Stimulated activated CD4-positive, alpha-beta T cell treated with anti-CD3 and anti-CD28 coated beads, Interleukin-1b, Interleukin-23, amount 100 ng/mL, for 4 hours (primary cell): ENCODE measurements at places on chromosomes 2 and 18.

DNA sequence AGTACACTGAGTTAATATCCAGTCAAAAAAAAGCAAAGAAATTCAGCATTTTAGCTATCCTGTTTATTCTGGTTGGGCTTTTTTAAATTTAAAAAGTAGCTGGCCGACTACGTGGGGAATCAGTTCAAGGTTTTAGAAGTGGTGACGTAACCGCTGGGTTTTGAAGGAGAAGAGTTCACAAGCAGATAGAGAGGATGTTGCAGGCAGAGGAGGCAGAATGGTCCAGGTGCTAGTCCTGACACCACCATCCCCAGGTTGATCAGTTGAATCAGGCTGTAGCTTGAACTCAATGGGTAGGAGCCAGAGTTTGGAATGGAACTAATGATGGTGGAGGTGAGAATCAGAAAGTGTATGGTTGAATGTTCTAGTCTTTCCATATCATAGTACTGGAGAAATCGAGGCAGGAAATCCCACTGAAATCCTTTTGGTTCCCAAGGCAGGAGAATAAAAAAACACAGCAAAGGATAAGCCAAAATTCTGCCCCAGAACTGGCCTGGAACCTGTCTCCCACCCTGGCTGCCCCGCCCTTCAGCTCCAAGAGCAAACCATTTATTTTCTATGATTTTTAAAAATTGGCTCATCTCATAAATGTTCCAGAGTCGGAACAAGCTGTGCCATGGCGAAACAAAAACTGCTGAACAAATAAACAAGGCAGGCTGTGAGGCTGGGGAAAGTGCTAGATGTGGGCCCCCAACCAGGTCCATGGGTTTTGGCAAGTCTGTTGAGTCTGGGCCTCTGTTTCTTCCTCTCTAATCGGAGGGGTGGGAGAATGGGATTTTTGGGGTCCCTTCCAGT, 44.0 kb downstream of the SLC4A1AP start:
- no peak for DNase-seq

GRCh38 chr2:175606010-175606841, 395.8 kb downstream of the LNPK start:
- DNase-seq, result no peak

DNA sequence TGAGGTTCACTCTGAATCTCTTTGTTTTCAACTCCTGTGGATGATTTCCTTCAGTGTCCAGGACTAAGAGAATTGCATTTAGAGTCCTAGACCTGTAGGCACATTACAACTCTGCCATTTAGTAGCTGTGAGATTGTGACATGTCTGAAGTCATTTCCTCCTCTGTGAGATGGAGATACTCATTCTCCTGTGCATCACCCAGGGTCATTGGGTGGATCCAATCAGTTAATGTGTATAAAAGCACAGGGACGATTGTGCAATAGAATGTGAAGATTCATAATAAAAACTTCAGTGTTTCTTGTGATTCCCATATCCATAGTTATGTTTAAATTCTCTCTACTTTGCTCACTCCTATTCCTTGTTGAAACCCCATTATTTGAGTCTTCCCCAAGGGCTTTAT, 113.6 kb downstream of the DIS3L2 start:
- no peak for DNase-seq

DNA sequence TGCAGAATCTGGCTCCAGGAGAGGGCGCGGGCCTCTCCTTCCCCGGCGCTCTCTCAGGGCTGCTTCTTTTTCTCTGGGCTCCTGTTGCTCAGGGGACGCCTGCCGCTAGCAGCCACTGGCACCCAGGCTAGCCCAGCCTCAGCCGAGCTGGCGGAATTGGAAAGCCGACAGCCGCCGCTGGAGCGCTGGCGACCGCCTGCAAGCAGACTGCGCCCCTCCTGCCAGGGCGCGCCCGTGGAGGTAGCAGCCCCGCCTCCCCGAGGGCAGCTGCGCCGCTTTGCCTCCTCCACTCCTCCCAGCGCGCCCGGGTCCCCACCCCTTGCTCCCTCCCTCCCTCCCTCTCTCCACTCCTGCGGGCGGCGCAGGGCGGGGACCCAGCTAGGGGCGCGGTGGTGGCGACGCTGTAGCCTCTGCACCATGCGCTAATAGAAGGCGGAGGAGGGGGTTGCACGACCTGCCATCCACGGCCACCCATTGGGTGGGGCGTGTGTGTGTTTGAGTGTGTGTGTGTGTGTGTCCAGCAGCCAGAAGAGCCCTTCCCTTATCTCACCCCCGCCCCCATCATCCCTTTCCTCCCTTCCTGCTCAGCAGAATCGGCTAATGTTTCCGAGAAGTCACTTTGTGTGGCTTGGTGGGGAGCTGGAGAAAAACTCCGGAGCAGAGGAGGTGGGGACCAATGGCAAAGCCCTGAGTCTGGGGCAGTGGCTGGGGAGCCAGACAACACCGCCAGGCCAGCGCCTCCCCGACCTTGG, at the start of gene SCN9A:
SCN9A (minus strand) TSS at position 209 of the 752 bp plus-strand sequence. CDS start 64,188 bp downstream, outside the sequence.
- peak; percentile 6 for DNase-seq

DNA sequence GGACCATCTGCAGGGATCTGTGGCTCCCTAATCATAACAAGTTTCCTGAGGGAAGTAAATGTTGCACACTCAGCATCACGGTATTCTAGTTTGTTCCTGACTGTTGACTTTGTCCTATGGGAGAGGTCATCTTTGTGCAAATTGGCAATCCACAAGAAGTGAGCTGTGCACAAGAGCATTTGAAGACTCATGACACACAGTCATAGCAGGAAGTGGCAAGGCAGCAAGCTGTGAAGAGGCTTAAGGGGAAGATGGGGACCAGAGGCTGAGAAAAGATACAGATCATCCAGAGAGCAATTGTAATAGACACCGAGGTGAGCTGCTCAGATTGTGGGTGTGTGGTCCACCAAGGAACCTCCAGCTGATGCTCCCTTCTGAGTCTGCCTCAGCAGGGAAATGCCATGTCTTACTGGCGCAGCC, 2.7 kb downstream of the TNP1 start:
- DNase-seq, result no peak

DNA sequence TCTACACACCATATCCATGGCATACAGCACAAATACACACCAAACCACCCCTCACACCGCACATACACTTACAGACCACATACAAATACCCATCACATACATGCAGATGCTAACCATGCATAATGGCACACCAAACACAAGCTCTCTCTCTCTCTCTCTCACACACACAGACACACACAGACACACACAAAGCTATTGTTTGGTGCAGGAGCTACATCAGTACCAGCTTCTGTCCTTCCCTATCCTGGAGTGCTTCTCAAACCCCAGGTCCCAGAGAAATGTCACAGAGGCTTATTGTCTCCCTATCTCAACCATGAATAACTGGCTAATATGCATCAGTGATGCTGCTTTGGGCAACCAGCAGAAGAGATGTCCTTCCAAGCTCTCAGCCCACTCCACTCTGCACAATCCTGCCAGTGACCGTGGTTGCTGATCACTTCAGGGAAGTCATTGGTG, 36.5 kb upstream of the ST3GAL5 start:
- no peak for DNase-seq

DNA sequence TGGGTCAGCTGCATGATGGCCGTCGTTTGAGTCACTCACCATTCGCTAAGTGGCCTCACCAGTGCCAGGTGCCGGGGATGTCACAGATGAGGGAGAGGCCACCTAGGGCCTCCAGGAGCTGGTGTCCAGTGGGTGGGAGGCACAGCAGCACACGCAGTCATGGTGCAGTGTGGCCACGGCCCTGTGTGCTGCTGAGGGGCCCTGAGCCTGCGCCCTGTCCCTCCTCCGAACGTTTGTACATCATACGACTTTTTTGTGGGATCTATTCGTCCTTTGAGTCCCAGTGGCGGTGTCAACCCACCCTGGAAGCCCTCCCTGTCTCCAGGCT, 30.1 kb upstream of the ODC1 start:
- DNase-seq, result no peak

DNA sequence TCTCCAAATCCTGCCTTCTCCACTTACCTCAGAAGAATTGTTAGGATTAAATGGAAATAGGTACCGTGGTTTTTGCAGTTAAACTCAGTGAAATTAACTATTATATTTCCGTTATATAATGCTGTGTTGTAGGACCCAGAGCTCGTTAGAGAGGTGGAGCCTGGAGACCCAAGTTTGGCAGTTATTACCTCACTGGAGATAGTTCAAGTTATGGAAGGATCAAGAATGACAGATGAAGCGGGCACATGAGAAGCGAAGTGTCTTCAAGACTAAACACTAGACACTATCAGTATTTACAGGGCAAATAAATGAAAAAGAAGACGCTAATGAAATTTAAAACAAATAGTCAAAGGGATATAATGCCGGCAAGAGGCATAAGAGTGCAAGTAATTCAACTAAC, 866 bp downstream of the CWC22 start:
- DNase-seq, result no peak

- no peak for DNase-seq
These were observed 89.0 kb downstream of the RAPH1 start for GRCh38 chr2:203446071-203446481.

GRCh38 chr2:121297217-121297830, 12.3 kb upstream of the TFCP2L1 start:
- no peak for DNase-seq

- no peak for DNase-seq
These were observed 558.4 kb downstream of the PARD3B start for GRCh38 chr2:205103699-205104098.

- no peak for DNase-seq
These were observed 248.6 kb downstream of the CYP26B1 start for GRCh38 chr2:71898851-71899681.

DNA sequence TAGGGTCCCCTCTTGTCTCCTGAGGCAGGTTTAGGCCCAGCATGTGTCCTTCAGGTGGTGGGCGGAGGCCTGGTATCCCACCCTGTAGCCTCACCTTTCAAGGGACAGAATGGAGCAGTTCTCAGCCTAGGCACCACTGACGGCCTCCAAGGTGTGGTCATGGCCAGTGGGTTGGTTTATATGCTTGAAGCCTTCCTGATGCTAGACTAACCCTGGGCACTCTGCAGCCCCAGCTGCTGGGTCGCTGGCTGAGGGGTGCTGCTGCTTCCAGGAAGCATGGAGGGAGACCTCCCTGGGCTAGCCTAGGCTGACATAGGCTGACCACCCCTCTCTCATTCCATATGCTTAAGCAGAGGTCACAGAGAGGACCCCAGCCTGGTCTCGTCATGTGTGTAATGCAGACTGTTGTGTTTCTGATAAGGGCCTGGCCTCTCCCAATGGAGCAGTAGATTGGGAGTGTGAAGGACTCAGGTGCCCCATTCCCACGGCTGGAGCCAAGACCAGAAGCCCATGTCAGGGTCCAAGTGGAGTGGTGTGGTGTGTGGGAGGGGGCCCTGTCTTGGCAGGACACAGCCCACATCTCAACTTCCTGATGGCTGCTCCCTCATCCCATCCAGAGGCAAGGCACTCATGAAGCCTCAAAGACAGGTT, 206.6 kb downstream of the DYSF start:
- no peak for DNase-seq

DNA sequence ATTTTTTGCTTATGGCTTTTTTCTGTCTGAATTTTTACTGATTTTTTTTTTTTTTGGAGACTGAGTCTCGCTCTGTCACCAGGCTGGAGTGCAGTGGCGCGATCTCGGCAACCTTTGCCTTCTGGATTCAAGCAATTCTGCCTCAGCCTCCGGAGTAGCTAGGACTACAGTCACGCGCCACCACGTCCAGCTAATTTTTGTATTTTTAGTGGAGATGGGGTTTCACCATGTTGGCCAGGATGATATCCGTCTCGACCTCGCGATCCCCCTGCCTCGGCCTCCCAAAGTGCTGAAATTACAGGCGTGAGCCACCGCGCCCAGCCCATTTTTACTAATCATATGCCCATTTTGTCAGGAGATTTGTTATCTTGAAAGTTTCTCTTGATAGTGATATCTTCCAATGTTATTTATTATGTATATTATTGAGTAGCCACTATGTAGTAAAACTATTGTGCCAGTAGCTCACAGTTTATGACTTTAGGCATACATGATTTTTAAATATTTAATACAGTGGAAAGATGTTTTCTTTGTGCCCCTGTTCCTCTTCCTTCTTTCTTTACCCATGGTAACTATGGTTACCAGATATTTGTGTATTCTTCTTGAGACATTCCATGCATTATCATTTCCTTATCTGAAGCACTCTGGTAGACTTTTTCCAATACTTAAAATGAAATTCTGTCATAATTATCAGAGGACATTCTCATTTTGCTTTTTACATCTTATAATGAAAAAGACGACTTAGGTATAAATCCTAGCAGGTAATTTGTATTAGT, 2.1 kb downstream of the HAT1 start:
- DNase-seq, result no peak

- peak; percentile 10 for DNase-seq
These were observed 820 bp downstream of the MTCL1 start for GRCh38 chr18:8705961-8706790.

- no peak for DNase-seq
These were observed 5.6 kb downstream of the KLF7 start for GRCh38 chr2:207160115-207160514.

GRCh38 chr18:45837283-45838070, 12.0 kb downstream of the SIGLEC15 start:
- peak; percentile 16 for DNase-seq

DNA sequence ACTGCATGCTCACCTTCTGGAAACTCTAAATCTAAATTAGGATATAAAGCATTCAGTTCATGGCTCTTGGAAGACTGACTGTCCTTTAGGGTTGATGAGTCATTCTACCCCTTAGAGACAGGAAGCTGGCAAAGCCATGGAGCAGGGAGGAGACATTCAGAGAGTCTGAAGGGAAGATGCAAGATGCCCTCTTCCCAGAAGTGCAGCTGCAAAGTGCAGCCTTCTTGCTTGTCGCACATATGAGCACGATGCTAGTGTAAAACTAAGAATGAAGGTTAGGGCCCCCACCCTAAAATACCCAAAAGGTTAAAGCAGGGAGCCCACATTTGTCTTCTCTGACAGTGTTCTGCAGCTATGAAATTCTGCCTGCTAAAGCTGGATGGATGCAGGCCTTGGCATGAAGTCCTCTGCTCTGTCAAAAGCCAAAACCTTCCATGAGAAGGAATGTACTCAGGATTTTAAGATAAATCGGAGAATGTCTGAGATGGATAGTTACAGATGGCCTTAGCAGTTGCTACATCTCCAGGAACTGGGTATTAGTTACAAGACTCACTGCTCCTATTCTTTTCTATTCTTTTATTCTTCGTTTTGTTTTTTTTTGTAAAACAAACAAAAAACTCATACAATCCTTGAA, 89.7 kb downstream of the POLE4 start:
- no peak for DNase-seq

GRCh38 chr2:126655051-126655450, 907 bp upstream of the GYPC start:
- no peak for DNase-seq

- DNase-seq, result no peak
These were observed 54.6 kb downstream of the MERTK start for GRCh38 chr2:111952871-111953452.
